SW 1271 (cell line): ENCODE measurements at places on chromosomes 1 and 21.
A peak's percentile ranks its signal among the peaks of the same experiment; 100 is the strongest.

GRCh38 chr1:107724648-107725047 is 240.3 kb downstream of the VAV3 start:
- no peak for DNase-seq

- no peak for DNase-seq
These were observed 31.0 kb downstream of the UBE2T start for GRCh38 chr1:202310746-202311145.

GRCh38 chr1:9865724-9866123 is 42.0 kb upstream of the CLSTN1 start:
- DNase-seq: no peak

DNA sequence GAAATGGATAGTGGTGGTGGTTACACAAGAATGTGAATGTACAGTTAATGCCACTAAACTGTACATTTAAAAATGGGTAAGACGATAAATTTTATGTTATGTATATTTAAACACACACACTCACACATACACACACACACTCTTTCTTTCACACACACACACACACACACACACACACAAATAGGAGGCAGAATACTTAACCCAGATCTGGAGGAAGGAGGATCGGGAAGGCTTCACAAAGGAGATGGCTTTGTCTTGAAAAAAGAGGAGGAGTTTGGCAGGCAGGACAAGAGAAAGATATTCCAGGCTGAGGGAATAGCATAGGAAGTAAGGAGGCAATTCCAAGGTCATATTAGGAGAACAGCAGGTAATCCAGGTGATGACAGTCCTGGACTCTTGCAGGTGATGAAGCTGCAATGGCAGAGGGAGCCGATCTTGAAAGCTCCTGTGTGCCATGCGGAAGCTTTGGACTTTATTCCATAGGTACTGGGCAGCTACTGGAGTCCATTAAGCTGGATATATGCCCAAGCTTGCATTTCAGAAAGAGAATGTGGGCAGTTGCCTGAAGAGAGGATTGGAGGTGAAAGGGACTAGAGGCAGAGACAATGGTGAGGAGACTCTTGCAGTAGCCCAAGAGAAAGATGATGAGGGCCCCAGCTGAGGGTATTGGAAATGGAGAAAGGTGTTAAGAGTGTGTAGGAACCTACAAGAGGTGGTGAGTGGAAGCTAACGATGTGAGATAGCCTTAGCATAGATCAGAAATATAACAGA is 15.4 kb upstream of the LYST start:
- no peak for DNase-seq

DNA sequence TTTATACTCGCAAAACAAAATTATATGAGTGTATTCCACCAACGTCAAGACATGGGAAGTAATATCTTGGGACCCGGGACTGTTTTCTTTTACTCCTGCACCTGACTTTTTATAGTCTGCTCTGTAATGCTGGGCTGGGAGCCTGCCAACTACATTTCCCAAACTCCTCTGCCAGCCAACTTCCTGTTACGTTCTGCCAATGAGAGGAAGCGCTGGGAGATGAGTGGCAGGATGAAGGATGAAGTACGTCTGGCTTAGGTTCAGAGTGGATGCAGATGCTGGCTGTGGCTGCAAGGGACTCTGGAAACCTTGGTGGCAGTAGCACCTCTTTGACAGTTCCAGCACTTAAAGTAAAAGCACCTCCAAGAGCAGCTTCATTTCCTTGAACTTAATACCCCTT is 59.6 kb downstream of the USP24 start:
- DNase-seq: no peak

DNA sequence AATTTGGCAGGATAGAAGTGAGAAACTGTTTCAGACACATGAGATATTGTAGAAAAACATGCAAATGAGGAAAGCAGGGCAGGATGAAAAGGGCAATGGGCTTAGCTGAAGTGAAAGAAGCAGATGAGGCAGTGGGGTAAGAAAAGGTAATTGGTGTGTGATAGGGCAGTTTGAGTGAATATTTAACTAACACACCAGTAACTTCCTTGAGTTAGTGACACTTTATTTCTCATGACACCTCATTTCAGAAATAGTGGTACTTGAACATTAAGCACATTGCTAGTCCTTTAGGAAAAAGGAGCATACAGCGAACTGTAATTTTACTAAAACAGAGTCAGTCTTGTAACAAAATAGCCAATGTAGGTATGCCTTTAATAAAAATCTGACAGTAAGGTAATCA is 415.0 kb downstream of the DPYD start:
- no peak for DNase-seq

DNA sequence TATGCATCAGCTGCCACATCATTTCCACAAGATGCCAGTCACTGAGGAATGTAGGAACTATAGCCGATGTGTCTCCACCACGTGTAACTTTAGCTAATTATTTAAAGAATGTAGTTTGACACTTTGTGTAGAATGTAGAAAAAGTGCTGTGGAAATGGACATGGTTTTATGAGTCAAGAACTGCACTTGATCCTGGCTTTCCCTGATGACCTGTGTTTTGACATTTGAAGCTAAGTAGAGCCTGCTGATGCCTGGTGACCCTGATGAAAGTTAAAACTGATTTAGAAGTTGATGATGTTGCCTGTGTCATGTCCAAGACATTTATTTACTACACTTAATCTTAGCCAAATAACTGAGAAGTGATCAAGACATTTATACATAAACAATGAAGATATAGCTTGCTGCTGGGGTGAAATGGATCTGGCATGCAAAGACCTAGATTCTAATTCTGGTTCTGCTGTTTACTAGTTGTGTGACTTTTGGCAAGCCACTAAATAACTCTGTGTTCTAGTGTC is 4.4 kb upstream of the OSBPL9 start:
- DNase-seq: no peak

- no peak for DNase-seq
These were observed 105.7 kb downstream of the LRRC53 start for GRCh38 chr1:74406759-74407158.

DNA sequence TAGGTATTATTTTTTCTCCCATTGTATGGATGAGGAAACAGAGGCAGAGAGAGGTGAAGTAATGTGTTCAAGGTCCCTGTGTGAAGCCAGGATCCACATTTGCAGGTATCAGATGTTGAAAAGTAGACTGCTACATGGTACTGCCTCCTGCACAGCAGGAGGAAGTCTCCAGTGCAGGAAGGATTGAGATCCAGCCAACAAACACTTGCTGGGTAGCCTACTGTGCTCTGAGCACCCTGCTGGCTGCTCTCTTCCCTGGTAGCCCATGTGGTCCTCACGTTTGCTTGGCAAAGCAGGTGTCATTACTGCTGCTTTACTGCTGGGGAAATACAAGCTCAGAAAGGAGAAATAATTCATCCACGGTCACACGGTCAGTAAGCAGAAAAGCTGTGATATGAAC is 21.3 kb upstream of the GRIK3 start:
- no peak for DNase-seq

GRCh38 chr1:232036181-232036933 is 409.8 kb downstream of the DISC1 start:
- DNase-seq: no peak

- DNase-seq: no peak
These were observed 424 bp upstream of the NECAP2 start for GRCh38 chr1:16440131-16440469.

GRCh38 chr21:28771790-28772501 is 220.7 kb downstream of the LTN1 start:
- DNase-seq: no peak

DNA sequence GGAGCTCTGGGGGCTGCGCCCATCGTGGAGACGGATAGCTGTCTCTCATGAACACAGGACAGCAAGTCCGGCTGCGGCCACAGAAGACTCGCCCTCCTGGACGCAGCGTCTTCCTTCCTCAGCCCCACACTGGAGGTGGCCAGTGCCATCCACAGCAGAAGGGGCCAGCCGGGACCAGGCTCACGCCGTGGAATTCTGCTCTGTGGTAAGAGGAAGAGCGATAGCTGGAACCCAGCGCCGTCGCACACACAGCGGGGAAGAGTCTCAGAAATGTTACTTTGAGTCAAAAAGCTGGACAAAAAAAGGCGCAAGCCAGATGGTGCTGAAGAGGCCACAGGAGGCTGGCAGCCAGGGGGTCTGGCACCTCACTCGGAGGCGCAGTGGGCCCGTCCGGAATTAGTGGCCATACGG is 113.9 kb upstream of the COL6A1 start:
- no peak for DNase-seq

- peak; percentile 1 for DNase-seq
These were observed 92.5 kb downstream of the CDC42BPA start for GRCh38 chr1:227225715-227226346.
